Calu3 (cell line): ENCODE measurements at places on chromosomes 5 and 9.

DNA sequence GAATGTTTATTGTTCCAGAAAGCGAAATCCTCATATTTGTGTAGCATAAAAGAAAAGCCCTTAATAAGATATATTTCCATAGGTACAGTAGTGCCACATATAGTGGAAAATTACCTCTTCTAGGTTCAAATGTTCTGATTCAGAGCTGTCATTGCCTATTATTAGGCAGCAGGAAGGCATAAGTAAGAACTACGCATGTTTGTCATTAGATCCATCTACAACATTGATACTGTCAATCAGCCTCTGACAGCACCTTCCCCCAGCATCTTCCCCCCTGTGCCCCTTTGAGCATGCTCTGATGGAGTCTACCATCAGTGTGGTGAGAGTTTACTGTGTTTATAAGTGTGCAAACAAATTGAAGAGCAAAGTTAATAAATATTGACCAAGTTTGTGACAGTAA lies 816.1 kb downstream of the TLE4 start:
- DNase-seq, result no peak
- no peaks in the 10 kb centered on the region for H3K36me3 ChIP-seq
- no peaks in the 10 kb centered on the region for H3K27me3 ChIP-seq
- H3K27ac ChIP-seq, result no peak overlapping the region
- H3K4me1 ChIP-seq, result no peaks in the 10 kb centered on the region

GRCh38 chr9:80383331-80383730 lies 811.6 kb downstream of the TLE4 start:
- H3K36me3 ChIP-seq, result no peaks in the 10 kb centered on the region
- no peak overlapping the region for H3K27ac ChIP-seq
- H3K4me3 ChIP-seq, result no peak overlapping the region
- no peaks in the 10 kb centered on the region for H3K4me1 ChIP-seq

DNA sequence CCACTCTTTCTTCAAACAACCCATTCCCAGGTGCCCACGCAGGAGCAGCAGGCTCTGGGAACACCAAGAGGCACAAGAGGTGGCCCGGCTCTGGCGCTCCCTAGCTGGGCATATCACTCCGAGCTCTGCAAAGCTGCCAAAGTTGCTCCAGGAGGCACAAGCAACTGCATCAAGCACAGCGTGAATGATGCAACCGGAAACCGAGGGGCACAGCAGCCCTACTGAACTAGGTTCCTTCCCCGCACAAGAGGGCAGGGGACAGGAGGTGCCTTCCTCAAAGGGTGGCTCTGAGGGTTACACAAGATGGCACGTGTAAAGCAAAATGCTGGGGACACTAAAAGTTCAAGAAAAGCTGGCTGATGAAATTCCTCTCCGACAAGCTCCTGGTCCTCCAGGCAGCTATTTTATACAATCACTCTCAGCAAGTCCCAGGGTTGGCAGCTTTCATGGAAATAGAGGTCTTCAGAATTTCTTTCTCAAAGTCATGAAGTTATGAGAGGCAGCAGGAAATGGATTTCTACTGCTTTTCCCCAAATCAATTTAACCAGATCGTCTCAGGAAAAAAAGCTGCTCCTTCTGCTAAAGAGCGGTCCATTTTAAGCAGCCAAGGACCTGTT lies 22.9 kb downstream of the PSMB7 start:
- peaks cover 40% of the 10 kb centered on the region for H3K4me1 ChIP-seq
- no peak overlapping the region for H3K4me3 ChIP-seq
- H3K27ac ChIP-seq, result no peak overlapping the region

DNA sequence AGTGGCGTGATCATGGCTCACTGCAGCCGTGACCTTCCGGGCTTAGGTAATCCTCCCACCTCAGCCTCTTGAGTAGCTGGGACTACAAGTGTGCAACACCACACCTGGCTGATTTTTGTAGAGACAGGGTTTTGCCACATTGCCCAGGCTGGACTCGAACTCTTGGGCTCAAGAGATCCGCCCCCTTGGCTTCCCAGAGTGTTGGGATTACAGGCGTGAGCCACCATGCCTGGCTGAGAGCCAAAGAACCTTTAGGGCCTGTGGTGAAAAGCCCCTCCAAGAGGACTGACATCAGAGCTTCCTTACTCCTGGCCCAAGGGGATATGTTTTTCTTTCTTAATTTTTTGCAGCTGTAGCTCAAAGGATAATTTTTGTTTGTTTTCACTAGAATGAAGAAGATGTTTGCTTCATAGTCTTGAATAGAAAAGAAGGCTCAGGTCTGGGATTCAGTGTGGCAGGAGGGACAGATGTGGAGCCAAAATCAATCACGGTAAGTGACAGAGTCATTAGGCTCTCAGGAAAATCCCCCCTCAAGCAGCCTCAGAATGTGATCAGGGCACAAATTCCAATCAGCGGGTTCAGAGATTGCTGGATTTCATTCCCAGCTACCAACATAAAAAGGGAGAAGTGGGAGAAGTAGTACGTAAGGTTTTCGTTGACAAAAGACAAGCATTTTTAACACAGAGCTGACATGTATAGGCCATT lies 77.1 kb downstream of the GOLPH3 start:
- H3K27ac ChIP-seq, result no peak overlapping the region
- peaks cover 69% of the 10 kb centered on the region for H3K36me3 ChIP-seq
- H3K4me1 ChIP-seq, result no peaks in the 10 kb centered on the region
- no peak for DNase-seq
- no peak overlapping the region for H3K4me3 ChIP-seq

DNA sequence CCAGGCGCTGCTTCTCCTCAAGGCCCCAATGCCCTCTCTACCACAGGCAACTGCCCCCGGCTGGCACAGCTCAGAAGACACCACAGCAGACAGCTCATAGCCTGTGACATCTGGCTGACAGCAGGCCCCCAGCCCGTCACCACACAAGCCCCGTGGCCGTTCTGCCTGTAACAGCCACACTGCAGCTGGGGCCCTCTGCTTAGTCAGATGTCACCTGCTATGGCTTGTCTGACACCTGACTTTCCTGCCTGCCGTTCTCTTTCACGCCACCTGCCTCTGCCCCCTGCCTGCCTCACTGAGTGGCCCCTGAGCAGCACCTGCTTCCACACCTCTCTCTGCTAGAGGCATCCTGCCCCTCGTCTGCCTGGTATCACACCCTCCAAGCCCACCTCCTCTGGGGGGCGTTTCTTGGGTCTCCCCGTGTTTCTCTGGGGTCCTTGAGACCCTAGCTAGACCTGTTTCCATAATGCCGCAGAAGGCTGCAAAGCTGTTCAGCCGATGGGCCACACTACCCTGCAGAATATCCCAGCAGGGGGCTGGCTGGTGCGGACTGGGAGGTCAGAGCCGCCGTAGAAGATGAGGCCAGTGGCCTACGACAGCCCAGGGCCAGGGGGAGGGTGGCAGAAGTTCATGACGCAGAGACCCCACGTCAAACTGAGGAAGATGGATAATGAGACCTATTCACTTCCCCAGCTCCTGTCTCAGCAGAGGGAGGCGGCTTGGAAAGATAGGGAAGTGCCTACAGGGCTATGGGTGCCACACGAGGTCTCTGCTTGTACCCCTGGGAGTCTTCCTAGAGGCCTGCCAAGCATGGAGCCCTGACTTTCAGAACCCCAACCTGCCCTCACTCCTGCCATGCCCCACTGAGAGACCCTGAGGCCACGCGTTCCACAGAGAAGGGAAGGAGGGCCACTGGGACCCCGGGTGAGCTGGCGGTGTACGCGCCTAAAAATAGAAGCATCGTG lies 95.1 kb downstream of the ZNF354C start:
- no peak overlapping the region for H3K4me3 ChIP-seq
- H3K27ac ChIP-seq, result no peak overlapping the region
- H3K36me3 ChIP-seq, result no peaks in the 10 kb centered on the region
- no peaks in the 10 kb centered on the region for H3K27me3 ChIP-seq

DNA sequence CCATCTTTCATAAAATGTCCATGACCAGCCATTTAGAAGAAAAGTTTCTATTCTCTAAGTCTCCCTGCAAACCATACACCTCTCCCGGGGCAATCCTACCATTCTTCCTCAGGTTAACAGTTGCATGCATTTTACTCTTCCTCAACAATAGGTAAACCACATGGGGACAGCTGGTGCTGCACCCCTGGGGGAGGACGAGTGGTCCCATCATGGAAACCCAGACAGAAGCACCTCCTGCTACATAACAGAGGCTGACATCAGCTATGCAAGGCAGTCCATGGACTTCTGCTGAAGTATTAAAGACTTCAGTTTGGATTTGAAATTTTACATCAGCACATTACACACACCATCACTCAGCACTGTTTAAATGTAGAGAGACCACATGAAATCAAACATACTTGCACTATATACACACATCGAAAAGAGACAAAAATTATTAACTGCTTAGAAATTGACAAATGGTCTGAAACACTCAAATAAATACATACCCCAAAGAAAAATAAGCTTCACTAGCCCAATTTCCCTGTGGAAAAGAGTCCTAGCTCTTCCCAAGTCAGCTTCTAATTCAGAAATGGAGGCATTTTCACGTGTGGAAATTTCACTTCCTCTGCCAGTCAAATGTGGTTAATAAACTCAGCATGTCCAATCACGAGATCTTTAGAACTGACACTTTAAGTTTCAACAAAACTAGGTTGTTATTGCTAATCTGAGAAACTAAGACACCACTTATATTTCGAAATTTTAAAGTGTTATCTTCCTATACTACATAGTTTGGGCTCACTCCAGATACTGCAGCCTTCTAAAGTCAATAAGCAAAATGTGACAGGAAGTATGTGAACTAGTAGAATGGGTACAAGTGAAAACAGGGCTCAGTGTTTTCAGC lies 173.4 kb downstream of the ROR2 start:
- H3K4me1 ChIP-seq, result peaks cover 3% of the 10 kb centered on the region
- no peaks in the 10 kb centered on the region for H3K36me3 ChIP-seq
- no peak overlapping the region for H3K4me3 ChIP-seq

DNA sequence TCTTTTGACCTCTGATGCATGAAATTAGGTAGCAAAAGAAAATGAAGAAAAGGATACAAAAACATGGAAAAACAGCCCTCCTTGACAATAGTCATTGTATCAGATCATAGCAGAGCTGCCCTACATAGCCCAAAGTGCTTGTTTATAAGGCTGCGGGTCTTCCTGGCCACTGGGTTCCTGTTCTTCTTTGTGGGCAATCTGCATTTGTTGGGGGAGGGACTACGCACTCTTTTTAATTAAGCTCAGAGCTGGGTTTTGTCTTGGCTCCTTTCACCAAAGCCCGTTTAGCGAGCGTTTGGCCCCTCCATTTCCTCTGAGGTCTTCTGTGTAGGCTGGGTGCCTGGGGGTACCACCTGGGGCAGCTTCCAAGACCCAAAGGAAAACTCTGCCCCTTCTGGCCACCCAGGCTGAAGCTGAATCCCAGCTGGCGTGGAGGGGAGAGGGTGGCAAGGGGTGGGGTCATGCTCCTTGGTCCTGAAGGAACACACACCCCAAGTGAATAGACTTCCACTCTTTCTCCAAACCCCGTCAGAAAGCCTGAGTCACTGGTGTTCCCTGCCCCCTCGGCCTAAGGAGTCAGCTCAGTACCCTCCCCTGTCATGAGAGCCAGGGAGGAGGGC lies 6.5 kb upstream of the PAX5 start:
- H3K27me3 ChIP-seq, result peaks cover 36% of the 10 kb centered on the region
- H3K4me1 ChIP-seq, result peaks cover 17% of the 10 kb centered on the region
- DNase-seq, result no peak
- no peak overlapping the region for H3K4me3 ChIP-seq

GRCh38 chr5:168055961-168056360 lies 235.5 kb upstream of the WWC1 start:
- no peaks in the 10 kb centered on the region for H3K36me3 ChIP-seq
- no peak for DNase-seq
- H3K4me1 ChIP-seq, result peaks cover 8% of the 10 kb centered on the region
- H3K4me3 ChIP-seq, result no peak overlapping the region

GRCh38 chr9:129889122-129889940 lies 54.1 kb downstream of the USP20 start:
- no peak overlapping the region for H3K27ac ChIP-seq
- H3K27me3 ChIP-seq, result no peaks in the 10 kb centered on the region
- H3K36me3 ChIP-seq, result peaks cover 10% of the 10 kb centered on the region

DNA sequence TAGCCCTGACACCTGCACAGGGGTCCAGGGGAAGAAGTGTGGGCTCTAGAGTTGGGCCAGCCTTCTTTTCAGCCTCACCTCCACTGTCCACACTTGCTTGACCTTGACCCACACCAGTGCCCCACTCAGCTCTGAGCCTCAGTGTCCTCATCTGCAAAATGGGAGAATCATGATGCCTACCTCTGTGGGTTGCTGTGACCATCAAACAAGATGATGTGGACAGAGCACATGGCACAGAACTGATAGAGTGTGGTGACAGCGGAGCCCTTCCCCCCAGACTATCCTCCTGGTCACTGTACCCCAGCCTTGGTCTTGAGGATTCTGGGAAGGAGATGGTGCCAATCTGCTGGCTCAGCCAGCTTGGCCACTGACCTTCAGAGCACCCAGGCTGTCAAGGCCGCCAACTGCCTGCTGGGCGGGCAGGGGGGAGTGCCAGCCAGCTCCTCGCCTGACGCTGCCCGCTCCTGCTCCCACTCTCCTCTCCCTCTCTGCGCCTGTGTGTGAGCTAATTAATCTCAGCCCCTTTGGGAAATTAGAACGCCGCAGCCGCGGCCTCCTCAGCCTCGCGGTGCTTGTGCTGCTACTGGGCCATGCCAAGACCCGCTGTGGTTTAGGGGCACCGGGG lies 16.7 kb downstream of the CXXC5 start:
- no peak overlapping the region for H3K27ac ChIP-seq
- no peaks in the 10 kb centered on the region for H3K27me3 ChIP-seq
- DNase-seq, result no peak

DNA sequence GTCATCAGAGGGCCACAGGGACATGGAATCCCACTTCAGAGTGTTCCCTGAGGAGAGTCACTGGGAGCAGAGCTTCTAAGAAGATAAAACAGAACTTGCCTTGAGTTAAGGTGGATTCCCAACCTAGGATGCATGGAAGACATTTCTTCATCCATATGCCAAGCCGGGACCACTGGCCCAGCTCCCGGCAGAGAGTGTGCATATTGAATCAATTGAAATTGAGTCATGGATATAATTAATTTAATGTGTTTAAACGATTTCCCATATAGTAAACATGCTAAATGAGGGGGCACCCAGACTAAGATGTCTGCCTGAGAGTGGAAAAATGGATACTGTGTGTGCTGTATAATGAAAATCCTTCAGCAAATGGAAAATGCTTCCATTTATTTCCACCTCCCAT lies 194.4 kb upstream of the TBC1D2 start:
- H3K27ac ChIP-seq, result no peak overlapping the region
- H3K36me3 ChIP-seq, result no peaks in the 10 kb centered on the region
- H3K27me3 ChIP-seq, result peaks cover 62% of the 10 kb centered on the region

GRCh38 chr9:81103597-81104471 lies 585.5 kb downstream of the TLE1 start:
- H3K36me3 ChIP-seq, result no peaks in the 10 kb centered on the region
- no peak for DNase-seq
- no peak overlapping the region for H3K4me3 ChIP-seq
- H3K27ac ChIP-seq, result no peak overlapping the region
- no peaks in the 10 kb centered on the region for H3K27me3 ChIP-seq

- H3K4me3 ChIP-seq, result no peak overlapping the region
- no peak for DNase-seq
- H3K27me3 ChIP-seq, result no peaks in the 10 kb centered on the region
Observed at GRCh38 chr5:147267082-147267832, 32.4 kb downstream of the STK32A start.

GRCh38 chr5:176578391-176578808 lies 29.3 kb downstream of the CDHR2 start:
- H3K4me3 ChIP-seq, result no peak overlapping the region
- H3K27me3 ChIP-seq, result no peaks in the 10 kb centered on the region
- DNase-seq, result peak; percentile 28
- no peak overlapping the region for H3K27ac ChIP-seq
- H3K4me1 ChIP-seq, result no peaks in the 10 kb centered on the region

GRCh38 chr5:112396430-112396829 lies 22.6 kb downstream of the EPB41L4A start:
- H3K27me3 ChIP-seq, result no peaks in the 10 kb centered on the region
- H3K36me3 ChIP-seq, result peaks cover 4% of the 10 kb centered on the region
- peaks cover 2% of the 10 kb centered on the region for H3K4me1 ChIP-seq
